ENCODE measurements at places on chromosomes 5 and 9.

DNA sequence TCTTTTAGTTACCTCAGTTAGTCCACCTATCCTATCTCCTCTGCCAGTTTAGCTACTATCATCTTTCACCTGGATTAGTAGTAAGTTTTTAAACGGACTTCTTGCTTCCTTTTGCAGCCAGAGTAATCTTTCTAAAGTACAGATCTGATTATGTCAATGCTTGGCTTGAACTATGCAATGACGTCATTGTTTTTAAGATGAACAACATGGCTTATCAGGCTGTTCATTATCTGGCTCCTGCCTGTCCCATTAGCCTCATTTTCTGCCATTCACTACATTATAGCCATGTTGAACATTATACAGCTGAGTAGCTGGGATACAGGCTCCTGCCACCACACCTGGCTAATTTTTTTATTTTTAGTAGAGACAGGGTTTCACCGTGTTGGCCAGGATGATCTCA, 98.7 kb downstream of the RANBP17 start:
- DNase-seq, result no peak

DNA sequence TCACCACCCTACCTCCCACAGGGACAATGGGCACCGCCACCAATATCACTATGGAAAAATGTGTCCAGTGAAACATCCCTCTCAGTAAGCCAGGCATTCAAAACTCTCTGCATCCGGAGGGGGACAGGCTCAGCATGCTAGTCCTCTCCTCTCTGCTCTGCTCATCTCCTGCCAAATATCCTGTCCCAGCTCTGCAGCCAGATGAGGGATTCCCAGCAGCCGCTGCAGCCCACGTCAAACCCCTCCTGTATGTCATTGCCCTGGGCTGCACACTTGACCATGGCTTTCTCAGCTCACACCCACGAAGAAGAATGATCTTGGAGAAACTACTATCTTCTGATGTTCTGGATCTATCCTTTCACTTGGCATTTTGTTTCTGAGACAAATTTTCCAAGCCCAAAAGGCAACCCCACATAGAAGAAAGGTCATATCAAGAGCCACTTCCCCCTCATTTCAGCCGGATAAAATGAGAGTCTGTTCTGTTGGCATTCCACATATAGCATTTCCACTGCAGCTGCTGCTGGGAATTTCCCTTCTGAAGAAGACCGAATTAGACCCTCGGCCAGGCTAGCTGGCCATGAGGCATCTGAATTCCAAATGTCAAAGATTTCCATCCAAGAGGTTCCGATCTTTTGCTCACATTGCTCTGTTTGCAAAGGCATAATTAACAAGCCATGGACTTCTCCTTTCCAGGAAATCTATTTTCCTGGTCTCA, 338.0 kb downstream of the ACTL7B start:
- no peak for DNase-seq

- DNase-seq, result no peak
These were observed 154.0 kb downstream of the SLC12A2 start for GRCh38 chr5:128237546-128237945.

DNA sequence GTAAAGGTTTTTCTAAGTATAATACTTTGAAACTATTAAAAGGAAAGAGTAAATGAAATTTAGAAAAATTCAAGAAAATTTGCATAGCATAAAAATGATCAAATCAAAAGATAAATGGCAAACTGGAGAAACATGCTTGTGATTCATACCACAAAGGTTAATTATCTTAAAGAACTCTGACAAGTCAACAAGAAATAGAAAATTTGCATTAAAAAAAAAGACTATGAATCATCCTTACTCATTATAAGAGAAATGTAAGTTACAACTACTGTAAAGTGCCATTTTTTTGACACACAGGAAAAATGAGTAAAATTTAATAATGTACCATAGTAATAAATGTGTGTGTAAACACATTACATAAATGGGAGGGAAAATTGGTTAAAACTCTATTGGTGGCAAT, 624.4 kb upstream of the C9orf72 start:
- DNase-seq, result no peak

- no peak for DNase-seq
These were observed 21.7 kb upstream of the BICD2 start for GRCh38 chr9:92786298-92786697.

GRCh38 chr5:132281856-132282614, 12.2 kb upstream of the SLC22A4 start:
- DNase-seq, result no peak

GRCh38 chr5:178338126-178338749, 105.6 kb upstream of the PHYKPL start:
- DNase-seq, result no peak

DNA sequence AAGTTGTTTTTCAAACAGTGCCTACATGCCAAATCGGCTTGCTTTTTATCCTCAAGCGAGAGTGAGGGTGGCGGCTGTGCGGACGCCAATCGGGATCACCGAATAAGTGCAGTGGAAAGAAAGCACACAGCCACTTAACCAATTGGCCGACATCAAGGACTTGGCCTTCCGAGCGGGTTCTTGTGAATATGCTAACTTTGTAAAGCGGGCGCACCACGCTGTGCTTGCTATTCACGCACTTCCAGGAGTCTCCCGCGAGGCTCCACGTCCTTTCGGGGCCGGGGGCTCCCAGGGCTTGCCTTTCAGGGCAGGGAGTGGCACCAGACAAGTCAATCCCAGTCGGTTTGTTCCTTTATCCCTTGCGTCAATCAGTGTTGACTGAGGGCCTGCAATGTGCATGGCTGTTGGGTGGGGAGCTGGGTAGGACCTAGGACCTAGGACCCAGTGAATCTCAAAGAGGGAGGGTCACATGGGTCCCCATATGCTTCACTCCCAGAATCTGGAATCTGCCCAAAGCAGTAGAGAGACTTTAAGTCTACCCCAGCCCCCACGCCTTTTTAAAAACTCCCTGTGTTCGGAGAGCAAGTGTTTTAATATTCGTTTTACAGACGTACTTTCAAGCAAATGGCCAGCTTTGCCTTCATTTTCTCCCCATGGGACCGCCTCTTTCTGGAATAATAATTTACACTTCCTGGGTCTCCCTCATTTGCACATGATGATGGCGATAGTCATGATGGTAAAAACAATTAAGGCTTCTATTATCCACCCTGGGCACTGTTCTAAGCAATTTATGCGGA, 2.0 kb upstream of the GCNT4 start:
- no peak for DNase-seq

- DNase-seq, result peak; percentile 52
These were observed 135.0 kb upstream of the IRX4 start for GRCh38 chr5:2017540-2018389.

GRCh38 chr9:88852794-88853193, 138.5 kb upstream of the S1PR3 start:
- no peak for DNase-seq

- no peak for DNase-seq
These were observed 62.0 kb downstream of the DROSHA start for GRCh38 chr5:31469886-31470285.

GRCh38 chr5:133294380-133294779, 242.6 kb downstream of the HSPA4 start:
- DNase-seq, result no peak

DNA sequence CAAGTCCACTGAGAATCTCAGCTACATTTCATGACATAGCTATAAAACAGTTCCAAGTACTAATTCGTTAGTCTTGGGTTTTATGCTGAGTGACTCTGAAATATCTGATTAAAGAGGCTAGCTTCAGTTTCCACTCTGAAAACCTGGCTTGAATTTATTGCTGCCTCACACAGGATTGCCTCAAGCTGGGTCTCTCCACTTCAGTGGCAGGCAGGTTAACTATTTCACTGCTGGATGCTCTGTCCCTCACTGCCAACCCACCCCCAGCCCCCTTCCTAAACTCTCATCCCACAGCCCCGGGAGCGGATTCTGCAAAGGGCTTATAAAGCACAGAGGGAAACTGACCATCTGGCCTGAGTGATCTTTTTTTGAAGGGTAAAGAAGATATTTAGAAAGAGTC, 318.3 kb downstream of the MLLT3 start:
- DNase-seq, result no peak

- DNase-seq, result no peak
These were observed 2074.5 kb downstream of the MAT2B start for GRCh38 chr5:165579911-165580310.

DNA sequence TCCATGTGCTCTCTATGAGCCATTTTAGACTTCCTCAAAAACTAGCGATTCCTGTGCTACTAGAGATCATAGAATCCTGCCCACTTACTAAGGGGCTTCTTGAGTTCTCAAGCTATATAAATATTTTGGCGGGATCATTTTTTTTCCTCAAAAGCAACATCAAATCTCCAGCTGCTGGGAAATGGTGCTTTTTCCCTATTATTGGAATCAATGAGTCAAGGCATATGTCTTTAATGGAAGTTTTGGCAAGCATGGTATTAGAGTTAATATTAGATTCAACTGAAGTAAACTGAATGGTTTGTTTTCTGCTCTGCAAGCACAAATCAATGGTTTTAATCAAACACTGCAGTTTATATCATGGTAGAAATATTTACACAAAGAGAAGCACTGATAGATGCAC, 369.9 kb upstream of the PTGER4 start:
- DNase-seq, result no peak

- no peak for DNase-seq
These were observed 393.8 kb upstream of the MEF2C start for GRCh38 chr5:89276566-89277305.

- no peak for DNase-seq
These were observed 61.1 kb upstream of the CCL21 start for GRCh38 chr9:34771007-34771406.
